ENCODE measurements at places on chromosomes 16 and 17.
A peak's percentile ranks its signal among the peaks of the same experiment; 100 is the strongest.

GRCh38 chr17:20916383-20916782, 126.4 kb downstream of the USP22 start:
- DNase-seq: no peak

DNA sequence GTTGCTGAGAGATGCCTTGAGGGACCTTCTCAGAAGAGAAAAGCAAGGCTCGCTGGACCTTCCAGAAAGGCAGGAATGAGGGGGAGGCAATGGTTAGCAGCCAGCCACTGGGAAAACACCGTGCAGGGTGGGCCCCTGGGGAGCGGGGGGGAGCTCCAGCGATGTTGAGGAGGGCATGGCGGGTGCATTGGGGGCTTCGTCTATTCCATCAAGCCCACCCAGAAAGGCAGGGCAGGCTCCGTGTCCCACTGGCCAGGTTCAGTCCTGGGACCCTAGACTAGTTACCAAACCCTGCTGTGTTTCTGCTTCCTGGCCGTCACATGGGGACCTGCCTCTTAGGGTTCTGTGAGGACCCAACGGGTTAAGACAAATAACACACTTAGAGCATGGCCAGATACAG, 64.6 kb downstream of the AXIN2 start:
- no peak for DNase-seq

DNA sequence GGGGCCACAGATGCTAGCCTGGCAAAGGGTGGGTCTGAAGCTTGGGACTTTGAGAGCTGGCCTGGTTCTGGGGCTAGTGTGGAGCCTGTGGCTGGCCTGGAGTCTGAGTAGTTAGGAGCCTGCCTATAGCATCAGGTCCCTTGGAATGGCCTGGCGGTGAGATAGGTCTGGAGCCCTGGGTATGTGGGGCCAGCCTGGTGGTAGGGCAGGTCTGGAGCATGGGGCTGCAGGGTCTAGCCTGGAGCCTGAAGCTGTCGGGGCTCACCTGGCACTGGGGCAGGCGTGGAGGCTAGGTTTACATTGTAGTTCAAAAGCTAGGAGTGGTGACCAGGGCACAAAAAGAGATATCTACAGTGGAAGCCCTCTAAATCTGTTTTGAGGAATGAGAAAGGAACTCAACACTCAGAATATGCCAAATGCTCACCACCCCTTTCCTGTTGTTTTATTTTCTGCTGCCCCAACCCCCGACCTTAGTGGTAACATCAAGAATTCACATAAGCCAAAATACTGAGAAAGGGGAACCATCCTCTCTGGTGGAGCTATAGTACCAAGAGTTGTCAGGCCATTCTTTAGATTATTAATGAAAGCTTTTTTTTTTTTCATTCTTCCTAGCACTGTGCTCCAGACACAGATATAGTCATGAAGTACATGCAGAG, 100.3 kb downstream of the TANC2 start:
- no peak for DNase-seq

- DNase-seq: peak; percentile 76
These were observed 54.3 kb upstream of the SREBF1 start for GRCh38 chr17:17890773-17891759.

GRCh38 chr16:69302301-69302700, 8.8 kb upstream of the VPS4A start:
- no peak for DNase-seq

GRCh38 chr17:69575346-69575761, 160.9 kb downstream of the MAP2K6 start:
- no peak for DNase-seq

DNA sequence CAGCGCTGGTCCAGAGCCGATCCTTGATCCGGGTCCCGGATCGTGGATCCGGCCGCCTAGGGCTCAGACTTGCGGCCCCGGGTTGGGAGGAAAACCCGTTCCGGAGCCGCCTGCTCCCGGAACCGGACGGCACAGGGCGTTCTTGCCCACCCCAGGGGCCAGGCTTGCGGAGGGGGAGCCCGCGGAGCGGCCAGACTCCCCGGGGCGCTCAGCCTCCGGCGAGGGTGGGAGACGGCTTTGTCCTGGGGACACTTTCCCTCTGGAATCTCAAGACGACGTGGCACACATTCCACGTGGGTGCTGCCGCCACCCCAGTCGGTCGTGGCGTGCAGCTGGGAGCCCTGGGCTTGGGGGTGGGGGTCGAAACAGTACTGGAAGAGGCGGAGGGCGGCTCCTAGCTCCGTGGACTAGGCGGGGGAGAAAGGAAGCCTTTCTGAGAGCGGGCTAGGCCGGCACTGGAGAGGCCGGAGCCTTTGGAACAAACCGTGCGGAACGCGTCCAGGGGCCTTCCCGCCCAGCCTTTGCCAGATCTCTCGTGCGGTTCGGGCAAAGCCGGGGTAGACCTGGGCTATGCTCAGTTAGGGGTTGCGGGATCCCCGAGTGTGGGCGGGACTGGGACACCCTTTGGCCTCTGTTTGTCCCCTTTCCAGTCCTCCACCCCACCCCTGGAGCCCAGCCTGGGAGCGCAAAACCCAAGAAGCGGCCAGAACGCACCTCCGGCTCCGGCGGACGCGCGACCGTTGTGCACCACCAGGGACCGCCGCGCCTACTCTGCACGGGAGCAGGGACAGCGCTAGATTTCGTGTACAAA, 26.5 kb downstream of the SREBF1 start:
- DNase-seq: peak; percentile 80

- DNase-seq: peak; percentile 70
These were observed 1.1 kb upstream of the MLLT6 start for GRCh38 chr17:38703742-38704605.

GRCh38 chr17:45705123-45706009, 78.8 kb upstream of the CRHR1 start:
- peak; percentile 20 for DNase-seq

GRCh38 chr17:41592601-41593305, 6.1 kb upstream of the KRT14 start:
- DNase-seq: no peak

- no peak for DNase-seq
These were observed 15.9 kb downstream of the ARHGAP23 start for GRCh38 chr17:38444151-38444550.

- no peak for DNase-seq
These were observed 23.1 kb downstream of the SPACA3 start for GRCh38 chr17:33014751-33015150.

DNA sequence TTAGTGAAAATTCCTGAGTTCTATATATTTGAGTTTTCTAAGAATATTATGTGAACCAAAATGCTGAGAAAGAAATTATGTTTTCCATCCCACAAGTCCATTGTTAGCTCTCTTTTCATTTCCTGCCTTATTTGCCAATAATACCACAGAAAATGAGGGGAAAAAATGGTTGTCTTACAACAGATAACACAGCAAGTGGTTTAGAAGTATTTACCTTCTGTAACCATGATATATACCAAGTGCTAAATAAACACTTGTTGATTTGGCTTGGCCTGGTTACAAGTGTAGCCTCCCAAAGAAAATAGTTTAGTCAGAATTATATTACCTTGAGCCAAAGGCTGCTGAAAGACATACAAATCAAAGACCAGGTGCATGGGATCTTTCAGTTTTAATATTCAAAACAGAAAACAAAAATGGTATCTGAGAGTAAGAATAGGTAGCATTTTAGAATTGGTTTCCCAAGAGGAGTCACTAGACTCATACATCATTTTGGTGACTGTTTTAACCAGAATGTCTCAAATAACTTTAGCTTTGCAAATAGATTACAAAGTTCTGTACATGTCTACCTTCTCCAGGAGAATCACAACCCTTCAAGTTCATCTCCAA, 439.8 kb upstream of the DYNLRB2 start:
- DNase-seq: no peak

DNA sequence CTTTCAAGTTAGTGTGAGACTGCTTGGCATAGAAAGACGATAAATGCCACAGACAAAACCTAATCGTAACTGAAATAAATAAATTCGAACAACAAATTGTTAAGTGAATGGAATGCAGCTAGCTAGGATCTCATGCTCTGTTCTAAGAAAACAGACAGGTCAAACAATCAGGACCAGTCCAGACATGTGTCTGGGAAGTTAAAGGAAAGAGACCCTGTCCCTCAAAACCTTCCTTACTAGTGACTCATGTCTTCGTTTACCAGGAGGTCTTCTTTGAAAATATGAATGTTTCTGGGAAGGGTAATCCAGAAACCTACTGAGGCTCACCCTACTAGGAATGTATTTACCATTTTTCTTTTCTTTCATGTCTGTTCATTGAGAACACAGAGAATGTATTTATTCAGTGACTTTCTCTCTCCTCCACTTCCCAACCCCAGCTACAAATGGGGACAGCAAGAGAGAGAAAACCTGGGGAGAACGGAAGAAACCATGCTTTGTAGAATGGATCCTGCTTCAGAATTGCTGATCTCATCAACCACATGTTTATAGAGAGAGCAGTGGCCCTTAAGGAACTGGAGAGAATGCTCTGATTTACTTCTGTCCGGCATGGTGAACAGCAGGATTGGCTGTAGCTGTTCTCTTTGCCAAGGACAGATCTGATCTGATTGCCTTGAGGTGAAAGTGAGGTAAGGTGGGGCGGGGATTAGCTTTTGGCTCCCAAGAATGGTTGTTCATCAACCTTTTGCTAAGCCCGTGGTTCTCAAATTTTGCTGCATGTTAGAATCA, 39.4 kb upstream of the DHX8 start:
- no peak for DNase-seq

DNA sequence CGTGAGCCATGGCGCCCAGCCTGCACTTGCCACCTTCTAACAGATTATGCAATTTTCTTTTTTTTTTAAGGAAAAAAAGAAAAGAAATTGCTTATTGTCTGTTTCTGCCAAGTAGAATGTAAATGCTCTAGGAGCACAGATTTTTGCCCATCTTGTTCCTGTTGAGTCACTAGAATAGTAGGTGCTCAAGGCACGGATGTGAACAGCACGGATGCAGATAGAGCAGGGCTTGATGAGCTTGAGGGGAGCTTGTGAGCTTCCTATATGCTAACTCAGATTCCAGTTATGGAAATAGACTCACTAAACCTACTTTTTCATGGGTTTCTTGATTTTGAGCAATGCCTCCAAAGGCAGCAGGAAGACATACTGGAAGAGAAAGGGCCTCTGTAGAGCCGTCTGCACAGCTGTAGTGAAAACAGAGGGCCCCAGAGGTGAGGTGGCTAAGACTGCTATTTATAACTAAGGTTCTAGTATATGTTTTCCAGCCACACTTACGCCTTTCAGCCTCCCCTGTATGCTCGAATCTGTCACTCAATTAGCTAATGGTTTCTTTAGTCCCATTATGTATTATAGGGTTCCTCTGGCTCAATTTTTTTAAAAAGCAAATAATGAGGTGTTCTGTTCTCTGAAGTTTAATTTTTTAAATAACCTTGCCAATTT, 72.8 kb downstream of the WWP2 start:
- DNase-seq: no peak

GRCh38 chr17:48058393-48059124, 10.4 kb downstream of the NFE2L1 start:
- no peak for DNase-seq

- no peak for DNase-seq
These were observed 141.5 kb upstream of the MED13 start for GRCh38 chr17:62206550-62206949.

GRCh38 chr17:81370294-81370693, 25.0 kb upstream of the BAHCC1 start:
- DNase-seq: no peak

GRCh38 chr17:45834471-45835396, 9.9 kb upstream of the SPPL2C start:
- no peak for DNase-seq

GRCh38 chr16:9840761-9841665, 341.2 kb downstream of the GRIN2A start:
- DNase-seq: no peak

DNA sequence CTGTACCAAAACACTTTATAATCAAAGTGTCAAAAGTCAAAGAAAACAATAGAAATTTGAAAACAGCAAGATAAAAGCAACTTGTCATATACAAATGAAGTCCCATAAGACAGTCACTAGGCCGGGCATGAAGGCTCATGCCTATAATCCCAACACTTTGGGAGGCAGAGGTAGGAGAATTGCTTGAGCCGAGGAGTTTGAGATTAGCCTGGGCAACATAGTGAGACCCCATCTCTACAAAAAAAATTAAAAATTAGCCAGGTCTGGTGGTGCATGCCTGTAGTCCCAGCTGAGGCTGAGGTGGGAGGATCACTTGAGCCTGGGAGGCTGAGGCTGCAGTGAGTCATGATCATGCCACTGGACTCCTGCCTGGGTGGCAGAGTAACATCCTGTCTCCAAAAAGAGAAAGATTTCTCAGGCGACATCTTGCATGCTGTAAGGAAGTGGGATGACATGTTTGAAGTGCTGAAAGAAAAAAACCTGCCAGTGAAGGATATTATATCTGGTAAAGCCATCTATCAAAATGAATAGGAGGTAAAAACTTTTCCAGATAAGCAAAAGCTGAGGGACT, 98.7 kb upstream of the NACA2 start:
- DNase-seq: no peak

GRCh38 chr16:29148867-29149272, 164.0 kb downstream of the LAT start:
- no peak for DNase-seq

DNA sequence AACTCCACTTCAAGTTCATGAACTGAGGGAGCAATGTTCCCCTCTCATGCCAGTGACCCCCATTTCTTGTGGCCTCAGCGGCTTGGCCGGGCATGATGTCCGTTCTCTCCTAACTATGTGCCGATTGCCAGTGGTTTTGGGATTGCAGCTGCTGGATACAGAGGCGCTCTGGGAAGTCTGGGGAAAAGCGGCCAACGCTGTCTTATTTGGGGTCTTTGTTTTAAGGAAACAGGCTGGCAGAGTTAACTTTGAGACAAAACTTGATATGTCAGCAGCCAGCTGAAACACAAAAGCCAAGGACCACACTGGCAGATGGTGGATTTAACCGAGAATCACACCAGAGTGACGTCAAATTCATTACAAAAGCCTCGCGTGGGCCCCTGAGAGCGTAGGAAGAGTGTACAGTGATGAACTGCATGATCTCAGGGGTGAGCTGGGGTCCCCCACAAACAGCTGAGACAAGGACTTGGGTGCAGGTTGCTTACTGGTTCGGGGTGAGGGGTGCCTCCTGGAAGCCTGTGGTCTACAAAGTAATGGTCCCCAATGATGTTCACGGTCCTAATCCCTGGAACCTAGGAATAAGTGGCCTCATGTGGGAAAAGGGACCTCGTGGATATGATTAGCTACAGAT, 180.4 kb downstream of the IRF8 start:
- no peak for DNase-seq

DNA sequence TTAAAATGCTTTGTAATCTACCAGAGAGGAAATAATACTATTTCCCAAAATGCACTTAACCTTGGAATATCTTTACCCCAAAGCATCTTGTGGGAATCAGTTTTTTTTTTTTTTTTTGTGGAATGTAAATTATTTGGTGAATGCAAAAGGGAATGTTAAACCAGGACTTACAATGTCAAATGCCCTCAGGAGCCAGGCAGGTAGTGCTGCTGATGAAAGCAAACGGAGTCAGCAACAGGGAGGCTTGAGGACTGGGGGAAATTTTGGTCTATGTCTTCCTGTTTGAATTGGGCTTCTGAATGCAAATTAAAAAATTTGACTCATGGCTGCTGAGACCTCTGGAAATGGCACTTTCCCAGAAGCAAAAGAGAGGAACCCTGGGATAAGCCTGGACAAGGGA, 96.5 kb upstream of the NLRP1 start:
- no peak for DNase-seq
